ENCODE measurements at places on chromosomes 5 and 9. TPM values are rescaled to one million over a fixed set of nuclear protein-coding genes. Genes with fewer than 3 reads are reported as not detected.

ADAMTSL1 gene
- 1.8 TPM for total RNA-seq

AIF1L gene
- 7.0 TPM for total RNA-seq

PCDHB6 gene
- total RNA-seq = 0.60 TPM

KCTD16 gene
- 0.35 TPM for total RNA-seq

DNA sequence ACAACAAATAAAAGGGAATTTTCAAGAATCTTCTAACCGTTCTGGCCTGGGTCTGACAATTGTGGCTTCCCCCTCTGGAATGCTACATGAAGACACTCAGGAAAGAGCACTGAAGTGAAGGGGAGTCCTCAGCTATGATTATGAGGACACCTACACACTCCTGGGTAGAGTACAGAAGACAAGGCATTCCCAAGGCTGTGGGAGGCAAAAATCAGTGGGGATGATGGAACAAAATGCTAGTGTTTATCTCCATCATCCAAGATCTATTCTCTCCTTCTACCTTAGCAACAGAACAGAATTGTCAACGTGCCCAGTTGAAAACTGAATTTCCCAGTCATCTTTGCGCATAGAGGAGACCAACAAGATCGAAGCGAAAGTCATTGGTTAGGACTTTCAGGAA is 130.1 kb upstream of the LARP1 start:
- no peak for DNase-seq

DNA sequence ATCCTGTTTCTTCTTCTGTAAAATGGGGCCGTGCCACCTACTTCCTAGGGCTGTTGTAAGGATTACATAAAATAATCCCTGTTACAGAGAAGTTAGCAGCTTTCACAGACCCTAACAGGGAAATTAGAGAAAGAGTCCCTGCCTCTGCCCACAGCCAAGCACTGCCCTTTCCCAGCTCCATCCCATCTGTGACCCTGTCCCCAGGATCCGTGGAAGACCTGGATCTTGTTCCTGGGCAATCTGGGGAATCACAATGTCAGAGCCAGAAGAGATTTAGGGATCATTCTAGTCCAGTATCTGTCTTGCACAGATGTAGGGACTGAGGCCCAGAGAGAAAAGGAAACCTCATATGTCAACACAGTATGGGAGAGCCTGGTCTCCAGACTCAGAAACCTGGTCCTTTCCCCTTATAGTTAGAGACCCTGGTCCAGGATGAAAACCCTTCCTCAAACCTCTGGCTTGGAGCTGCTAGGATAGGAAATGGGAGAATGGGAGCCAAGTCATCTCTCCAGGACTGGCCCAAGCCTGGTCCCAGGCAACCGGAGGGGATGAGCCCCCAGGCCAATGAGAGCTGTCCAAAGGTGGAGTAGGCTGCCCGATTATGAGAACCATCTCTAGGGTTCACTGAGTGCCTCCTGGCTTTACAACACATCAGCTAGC is 12.5 kb downstream of the LHX6 start:
- no peak for DNase-seq

- no peak for DNase-seq
Observed at GRCh38 chr5:133425764-133426163, 186.6 kb downstream of the FSTL4 start.

- no peak for DNase-seq
Observed at GRCh38 chr9:134811673-134812342, 68.8 kb upstream of the FCN2 start.

DNA sequence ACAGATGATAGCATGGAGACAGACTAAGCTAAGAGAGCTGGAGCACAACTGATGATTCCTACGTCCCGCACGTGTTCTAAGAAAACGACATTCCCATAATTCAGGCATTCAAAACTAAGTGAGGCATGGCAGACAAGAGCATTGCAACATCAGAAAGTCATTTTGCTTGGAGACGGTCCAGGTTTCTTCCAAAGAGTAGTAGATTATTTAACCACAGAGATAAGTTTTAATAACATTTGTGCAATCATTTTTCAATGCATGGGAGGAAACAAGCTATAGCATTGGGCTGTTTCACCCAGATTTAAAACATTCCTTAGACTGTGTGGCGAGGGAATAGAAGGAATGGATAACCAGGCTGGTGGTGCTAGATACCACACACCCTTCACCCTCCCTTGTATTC is 117.2 kb downstream of the APBA1 start:
- no peak for DNase-seq

GRCh38 chr5:168001318-168001717 is 290.1 kb upstream of the WWC1 start:
- no peak for DNase-seq

GRCh38 chr5:117411701-117412100 is 837.1 kb upstream of the SEMA6A start:
- DNase-seq = no peak

DNA sequence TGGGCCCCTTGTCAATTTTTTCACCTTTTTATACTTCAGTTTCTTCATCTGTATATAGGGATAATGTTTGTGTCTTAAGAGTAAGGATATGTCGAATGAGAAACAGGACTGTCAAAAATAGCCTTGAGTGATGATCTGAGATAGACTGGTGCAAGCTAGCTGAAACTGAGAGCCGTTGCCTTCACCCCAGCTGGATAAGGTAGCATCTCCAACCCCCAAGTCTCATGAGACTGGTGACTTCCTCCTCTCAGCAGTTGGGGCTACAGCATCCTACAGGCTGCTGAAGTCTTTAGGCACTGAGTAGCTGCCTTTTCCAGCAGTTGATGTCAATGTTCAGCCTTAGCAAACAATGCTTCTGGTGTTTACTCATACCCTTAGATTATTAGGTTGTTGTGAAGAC is 330.2 kb downstream of the OSTF1 start:
- DNase-seq = no peak

GRCh38 chr5:121945261-121945660 is 16.5 kb upstream of the SRFBP1 start:
- no peak for DNase-seq

GRCh38 chr9:120478208-120478607 is 101.8 kb downstream of the CDK5RAP2 start:
- DNase-seq = no peak

DNA sequence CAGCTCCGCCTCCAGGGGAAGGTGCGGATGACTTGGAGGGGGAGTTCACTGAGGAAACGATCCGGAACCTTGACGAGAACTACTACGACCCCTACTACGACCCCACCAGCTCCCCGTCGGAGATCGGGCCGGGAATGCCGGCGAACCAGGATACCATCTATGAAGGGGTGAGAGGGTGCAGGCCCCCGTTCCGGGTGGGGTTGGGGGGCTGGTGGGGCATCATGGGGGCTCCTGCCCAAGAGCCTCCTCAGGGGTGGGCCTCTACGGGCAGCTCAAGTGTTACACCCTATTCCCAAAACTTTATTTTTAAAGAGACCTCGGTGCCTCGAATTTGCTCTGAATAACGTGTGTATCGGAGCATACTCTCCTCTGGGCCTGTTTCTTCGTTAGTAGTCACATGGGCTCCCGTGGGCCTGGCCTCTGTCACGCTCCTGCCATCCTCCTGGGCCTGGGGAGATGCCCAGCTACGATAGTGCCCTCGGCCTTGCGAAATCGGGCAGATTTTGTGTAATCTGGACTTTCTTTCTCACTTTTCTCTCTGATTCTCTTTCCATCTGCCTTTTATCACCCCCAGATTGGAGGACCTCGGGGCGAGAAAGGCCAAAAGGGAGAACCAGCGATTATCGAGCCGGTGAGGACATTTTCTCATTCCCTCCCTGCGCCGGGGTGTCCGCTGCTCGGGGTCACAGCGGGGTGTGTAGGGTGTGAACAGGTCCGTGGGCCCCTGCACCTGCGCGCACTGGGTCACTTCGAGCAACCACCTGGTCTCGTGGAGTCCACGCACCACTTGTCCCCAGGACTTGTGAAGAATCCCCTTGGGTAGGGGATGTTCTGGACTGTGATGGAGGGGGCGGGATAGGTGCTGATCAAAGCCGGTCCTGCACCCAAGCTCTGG is 90.1 kb downstream of the COL5A1 start:
- DNase-seq = no peak

DNA sequence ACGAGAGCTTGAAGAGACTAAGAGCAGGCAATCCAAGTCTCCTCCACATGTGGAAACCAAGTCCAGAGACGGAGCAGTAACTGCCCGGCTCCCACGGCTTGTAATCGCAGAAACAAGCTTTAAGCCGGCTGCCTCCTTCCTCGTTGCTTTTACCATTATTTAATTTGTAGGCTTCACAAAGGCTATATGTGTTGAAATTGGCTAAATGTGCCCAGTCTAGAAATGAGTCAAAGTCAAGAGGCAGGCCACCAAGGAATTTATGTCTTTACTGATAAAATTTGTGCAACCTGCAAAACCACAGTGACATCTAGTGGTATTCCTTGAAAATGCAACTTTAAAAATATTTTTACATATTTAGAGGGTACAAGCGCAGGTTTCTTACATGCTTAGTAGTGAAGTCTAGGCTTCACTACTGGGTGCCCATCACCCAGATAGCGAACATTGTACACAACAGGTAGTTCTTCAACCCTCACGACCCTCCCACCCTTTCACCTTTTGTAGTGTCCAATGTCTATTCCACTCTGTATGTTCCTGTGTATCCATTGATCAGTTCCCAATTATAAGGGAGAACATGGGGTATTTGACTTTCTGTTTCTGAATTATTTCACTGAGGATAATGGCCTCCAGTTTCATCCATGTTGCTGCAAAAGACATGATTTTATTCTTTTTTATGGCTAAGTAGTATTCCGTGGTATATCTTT is 33.5 kb upstream of the EBF1 start:
- DNase-seq = no peak

- DNase-seq = no peak
Observed at GRCh38 chr5:108858959-108859358, 111.3 kb downstream of the FER start.
